ENCODE measurements at places on chromosomes 16 and 17.
A peak's percentile ranks its signal among the peaks of the same experiment; 100 is the strongest.

DNA sequence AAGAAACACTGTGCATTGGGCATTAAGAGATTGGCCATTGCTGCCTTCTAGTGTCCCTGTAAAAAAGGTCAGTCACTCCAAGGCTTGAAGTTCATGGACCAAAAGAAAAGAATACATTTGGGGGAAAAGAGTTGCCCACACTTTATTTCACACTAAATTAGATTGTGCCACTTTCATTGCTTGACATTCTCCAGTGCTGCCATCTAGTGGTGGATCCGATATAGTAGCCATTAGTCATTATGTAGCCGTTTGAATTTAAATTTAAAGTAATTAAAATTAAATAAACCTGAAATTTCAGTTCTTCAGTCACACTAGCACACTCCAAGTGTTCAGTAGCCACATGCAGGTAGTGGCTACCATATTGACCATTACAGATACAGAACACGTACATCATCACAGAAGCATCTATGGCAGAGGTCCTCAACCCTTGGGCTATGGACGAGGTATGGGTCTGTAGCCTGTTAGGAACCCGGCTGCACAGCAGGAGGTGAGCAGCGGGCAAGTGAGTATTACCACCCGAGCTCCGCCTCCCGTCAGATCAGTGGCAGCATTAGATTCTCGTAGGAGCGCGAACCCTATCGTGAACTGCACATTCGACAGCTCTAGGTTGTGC lies 21.9 kb upstream of the CDH5 start:
- DNase-seq, result no peak

DNA sequence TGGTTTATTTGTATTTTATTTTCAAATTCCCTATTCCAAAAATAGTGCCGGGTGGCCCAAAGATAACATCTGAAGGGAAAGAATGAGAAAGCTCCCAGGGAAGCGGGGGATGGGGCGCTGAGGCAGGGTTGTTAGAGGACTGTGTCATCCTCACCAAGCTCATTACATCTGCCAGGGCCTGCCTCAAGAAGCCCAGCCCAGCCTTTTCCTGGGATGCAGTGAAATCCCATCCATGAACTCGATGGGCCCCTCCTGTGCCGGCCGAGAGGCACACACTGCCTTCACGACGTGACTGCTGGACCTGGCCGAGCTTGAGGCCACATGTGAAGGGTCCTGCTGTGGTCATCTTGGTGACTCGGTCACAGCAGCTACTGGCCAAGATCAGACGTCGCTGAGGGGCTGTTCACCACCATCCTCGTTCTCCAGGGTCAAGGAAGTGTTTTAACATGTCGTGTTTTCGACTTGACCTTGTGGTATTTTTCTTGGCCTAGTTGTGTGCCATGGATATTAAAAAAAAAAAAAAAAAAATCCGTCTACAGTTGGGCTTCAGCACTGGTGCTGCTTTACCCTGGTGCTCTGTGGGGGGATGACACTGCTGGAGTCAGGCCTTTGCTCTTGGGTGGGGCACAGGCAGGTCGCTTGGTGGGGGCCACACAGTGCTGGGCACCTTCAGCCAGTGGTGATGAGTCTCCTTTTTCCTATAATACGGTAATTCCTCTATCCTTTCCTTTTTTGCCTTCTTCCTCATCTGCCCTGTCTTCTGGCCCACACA lies 4.9 kb downstream of the TIMM22 start:
- no peak for DNase-seq

DNA sequence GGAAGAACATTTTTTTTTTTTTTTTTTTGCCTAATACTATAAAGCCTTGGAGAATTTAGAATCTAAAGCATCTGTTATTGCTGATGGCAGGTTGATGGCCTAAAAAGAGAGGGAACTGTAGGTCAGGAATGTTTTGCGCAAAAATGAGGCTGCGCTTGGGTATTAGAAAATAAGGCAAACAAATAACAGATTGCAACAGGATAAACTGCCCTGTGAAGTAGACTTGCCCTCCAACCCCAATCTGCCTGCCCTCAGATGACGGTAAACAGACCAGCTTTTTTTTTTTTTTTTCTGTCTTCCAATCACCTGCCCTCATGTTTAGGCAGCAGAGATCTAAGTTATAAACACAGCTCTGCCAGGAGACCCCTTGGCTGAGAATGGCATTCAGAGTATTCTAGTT lies 3.8 kb upstream of the DHX8 start:
- no peak for DNase-seq

GRCh38 chr17:49618028-49618611 lies 42.4 kb downstream of the NXPH3 start:
- no peak for DNase-seq

DNA sequence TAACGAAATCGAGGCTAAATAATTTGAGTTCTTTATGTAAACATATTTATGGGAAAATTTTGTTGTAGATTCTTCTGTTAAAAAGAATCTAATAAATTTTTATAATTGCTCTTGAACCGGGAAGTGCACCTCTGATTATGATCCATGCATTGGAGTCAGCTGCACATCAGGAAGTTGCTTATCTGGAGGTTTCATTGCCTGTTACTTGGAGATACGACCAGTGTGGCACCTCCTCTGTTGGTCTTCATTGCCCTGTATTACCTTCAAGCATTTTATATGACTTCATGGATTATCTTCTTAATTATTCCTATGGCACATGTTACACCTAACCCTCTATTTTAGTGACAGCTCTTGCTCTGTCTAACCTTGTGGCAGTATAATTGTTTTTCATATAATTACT lies 312.6 kb upstream of the TBX2 start:
- no peak for DNase-seq

GRCh38 chr17:77873500-77874302 lies 84.8 kb upstream of the TNRC6C start:
- DNase-seq, result no peak

DNA sequence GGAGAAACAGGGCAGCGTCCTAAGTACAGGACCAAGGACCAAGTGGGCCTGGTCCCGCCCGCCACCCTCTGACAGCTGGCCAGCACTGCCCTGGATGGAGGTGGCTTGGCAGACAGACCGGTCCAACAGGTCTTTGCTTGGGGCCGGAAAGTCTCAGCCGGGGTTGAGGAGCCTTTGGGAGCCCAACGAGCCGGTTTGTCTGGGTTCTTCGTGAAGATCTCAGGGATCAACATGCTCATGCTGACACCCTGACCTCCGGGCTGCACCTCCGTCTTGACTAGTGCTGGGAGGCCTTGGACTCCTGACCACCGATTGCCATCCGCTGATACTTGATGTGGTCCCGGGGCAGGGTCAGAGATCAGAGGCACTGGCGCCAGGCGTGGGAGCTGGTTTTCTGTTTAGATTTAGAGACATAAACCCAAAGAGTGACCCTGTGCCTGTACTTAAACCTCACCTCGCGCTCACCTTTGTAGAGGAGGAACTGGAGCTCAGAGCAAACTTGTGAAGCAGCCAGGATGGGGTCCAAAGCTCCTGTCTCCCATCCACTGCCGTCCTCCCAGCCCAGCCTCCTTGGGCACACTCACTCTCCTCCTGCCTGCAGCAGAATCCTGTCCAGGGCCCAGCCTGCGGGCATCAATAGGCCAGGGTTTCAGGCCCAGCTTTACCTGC lies 92.1 kb upstream of the GSE1 start:
- DNase-seq, result peak; percentile 65

- DNase-seq, result no peak
Observed at GRCh38 chr16:53849585-53849984, 145.6 kb downstream of the FTO start.

DNA sequence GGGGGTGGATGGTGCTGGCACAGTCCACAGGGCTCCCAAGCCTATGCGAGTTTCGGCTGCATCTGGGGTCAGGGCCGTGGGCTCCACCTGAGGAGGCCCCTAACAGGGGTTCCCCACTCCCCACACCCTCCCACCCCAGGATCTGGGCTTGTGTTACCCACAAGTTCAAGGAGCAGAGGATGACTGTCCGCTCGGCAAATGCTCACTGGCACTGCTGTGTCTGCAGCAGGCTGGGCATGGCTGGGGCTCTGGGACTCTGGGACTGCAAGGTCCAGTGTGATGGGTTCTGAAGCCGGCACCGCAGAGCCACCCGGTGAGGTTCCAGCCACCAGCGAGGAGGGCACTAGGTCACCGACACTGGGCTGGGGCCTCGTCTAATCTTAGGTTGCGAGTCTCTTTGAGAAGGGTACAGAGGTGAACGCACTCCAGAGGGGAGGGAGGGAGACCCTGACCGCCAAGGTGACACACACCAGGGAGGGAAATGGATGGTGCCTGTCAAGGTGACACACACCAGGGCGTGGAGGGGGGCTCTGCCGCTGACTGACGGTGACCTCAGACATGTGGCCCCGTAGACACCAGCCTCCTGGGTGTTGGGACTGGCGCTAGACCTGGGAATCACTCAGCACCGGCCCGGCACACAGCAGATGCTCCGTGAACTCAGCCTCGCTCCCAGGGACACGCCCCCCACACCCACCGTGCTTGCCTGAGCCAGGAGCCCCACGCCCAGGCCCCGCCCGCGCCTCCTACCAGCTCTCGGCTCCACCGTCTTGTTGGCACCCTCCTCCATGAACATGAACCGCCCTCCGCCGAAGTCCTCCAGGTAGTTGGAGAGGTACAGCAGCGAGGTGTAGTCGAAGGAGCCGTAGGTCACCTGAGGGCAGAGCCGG lies 20.5 kb upstream of the HEXD start:
- DNase-seq, result peak; percentile 52

- DNase-seq, result no peak
Observed at GRCh38 chr17:50954641-50955121, 88.5 kb upstream of the TOB1 start.

GRCh38 chr17:31256936-31257335 lies 40.1 kb downstream of the OMG start:
- DNase-seq, result no peak

DNA sequence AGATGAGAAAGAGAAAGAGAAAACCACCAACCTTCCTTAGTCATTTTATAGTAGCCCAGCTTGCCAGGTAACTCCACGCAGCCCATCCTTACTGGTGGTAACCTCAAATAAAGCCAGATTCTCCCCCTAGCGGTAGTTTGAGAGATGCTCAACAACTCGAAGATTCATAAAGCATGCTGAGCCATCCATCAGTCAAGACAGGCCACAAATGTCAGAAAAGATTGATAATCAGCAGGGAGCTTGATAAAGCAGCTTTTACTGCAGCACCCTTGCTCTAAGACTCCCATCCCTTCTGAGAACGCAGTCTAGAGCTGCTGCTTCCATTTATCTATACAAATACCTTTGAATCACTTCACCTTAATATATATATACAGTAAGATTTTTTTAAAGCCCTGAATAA lies 451.5 kb upstream of the HSBP1 start:
- DNase-seq, result peak; percentile 23

DNA sequence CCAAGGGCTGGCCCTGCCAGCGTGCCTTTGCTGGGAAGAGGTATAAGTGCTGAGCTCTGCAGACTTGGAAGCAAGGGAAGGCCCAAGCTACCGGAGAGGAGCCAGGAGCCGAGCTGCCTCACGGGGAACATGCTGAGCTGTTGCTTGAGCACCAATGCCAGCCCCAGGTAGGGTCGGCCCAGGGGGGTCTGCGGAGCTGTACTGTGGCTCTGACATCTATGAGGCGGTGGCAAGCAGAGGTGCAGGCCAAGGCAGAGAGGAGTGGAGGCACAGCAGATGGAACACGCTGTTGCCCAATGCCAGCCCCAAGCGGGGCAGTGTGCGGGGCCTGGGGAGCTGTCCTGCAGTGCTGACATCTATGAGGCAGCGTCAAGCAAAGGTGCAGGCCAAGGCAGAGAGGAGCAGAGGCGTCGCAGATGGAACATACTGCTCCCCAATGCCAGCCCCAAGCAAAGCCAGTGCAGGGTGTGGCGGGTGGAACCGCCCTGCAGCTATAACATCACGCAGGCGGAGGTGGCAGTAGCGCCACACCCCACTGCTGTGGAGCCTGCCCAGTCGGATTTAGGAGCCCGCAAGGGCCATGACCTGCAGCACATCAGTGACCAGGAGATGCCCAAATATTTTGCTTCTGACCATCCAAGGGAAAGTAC lies 10.0 kb downstream of the GGA2 start:
- no peak for DNase-seq

GRCh38 chr17:4054446-4054845 lies 88.4 kb downstream of the ZZEF1 start:
- DNase-seq, result no peak

DNA sequence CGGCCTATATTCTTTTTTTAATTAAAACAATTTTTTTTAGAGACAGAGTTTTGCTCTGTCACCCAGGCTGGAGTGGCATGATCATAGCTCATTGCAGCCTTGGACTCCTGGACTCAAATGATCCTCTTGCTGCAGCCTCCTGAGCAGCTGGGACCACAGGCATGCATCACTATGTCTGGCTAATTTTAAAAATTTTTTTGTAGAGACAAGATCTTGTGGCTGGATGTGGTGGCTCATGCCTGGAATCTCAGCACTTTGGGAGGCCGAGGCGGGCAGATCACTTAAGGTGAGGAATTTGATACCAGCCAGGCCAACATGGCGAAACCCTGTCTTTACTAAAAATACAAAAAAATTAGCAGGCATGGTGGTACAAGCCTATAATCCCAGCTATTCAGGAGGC lies 54.8 kb upstream of the MSI2 start:
- no peak for DNase-seq

DNA sequence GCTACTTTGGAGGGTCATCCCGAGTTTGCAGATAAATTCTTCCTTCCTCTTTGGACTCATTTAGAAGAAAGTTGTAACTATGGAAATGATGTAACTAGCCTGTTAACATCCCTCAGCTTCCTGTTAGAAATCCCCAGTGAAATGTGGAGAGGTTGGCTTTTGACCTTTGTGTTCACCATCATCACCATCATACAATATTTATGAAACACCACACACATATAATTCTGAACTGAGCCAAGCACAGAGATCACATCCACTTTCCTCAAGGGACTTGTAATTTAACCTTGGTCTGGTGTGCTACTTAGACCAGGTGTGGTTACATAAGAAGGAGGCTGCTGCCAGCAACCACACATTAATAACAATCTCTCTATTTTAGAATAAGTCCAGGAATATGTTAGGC lies 2.5 kb downstream of the CAPNS2 start:
- DNase-seq, result no peak

Measured in NCI-H510A (cell line).